ENCODE measurements at places on chromosomes 1 and 21.

DNA sequence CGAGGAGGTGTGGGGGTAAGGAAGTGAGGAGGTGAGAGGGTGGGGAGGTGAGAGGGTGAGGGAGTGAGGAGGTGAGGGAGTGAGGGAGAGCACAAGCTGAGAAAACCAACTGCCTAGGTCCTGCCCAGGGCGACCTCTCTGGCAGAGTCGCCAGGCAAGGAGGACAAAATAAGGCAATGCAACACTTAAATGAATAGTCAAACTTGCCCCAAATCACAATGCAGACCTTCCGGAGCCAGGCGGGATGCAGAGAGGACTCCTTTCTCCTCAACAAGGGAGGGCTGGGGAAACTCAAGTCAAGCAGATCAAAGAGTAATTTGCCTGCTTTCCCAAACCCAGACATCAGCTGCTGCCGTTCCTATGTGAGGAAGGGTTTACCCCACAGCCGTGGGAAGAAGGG, 86.0 kb downstream of the CCDC185 start:
- DNase-seq: no peak

GRCh38 chr1:156999596-157000320, 45.8 kb downstream of the ARHGEF11 start:
- DNase-seq: no peak

DNA sequence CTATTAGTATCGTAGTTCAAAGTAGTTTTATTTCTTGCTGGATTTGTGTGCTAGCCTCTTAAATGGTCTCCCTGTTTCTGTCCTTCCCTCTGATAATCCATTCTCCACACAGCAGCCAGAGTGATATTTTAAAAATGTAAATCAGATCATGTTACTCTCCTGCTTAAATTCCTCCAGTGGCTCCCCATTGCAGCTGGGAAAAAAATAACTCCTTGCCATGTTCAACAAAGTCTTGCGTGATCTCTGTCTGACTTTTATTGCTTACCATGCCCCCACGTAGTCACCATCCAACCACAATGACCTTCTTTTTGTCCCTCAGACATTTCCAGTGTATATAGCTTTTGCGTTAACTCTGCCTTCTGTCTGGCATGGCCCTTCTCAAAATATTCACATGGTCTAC, 178.8 kb downstream of the FGGY start:
- DNase-seq: no peak

GRCh38 chr1:111576547-111576946, 43.0 kb upstream of the RAP1A start:
- DNase-seq: no peak

GRCh38 chr1:34868230-34869049, 8.9 kb upstream of the SMIM12 start:
- no peak for DNase-seq

GRCh38 chr1:223682502-223682901, 17.0 kb upstream of the CAPN8 start:
- no peak for DNase-seq

GRCh38 chr1:156283521-156283920, 604 bp upstream of the TMEM79 start:
- no peak for DNase-seq

DNA sequence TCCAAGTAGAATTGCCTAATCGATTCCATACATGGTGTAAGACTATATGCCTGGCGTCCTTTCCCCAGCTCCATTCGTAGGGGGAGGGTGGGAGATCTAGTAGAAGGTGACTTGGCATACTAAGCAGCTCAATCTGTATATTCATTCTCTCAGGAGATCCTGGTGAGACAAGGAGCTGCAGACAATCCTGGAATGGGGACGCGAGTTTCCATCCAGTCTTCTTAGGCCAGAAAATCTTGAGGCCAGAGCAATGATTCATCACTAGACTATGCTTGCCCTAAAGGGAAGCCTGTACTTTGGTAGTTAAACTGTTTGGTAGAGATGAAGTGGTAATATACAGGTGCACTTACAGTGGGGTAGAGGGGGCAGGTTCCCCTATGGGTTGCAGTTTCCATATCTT, 468.7 kb downstream of the ADGRL2 start:
- no peak for DNase-seq

DNA sequence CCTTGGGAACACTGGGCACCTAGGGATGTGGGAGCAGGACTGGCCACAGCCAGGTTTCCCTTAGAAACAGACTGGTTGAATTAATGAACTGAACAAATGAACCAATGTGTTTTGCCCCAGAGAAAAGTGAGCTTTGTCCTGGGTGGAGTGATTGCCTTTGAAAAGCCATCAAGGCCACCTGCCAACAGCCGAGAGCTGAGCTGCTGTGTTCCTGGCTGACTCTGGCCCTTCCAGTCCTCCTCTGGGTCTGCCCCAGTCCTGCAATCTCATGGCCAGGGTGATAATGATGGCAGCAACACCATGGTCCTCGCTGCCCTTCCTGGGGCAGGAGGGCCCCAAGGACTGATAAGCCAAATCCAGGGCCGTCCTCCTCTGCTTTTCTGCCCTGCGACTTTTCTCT, 18.2 kb upstream of the GJA9 start:
- DNase-seq: no peak

DNA sequence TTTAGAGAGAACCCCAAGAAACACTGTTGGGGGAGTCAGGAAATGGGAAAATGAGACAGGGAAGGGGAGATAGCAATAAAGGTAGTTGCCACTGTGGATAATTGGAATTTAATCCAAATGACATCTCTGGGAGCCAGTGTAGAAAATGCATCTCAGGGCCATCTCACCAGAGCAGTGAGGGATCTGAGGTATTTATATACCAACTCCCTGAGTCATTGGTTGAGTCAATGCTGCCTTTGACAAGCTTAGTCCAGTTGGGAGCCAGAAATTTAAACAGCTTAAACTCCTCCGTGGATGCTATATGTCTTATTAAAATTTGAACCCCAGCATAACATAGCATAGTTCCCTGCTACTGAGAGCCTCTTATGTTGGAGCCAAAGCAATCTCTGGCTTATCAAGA, 140.3 kb downstream of the SLC30A10 start:
- no peak for DNase-seq

DNA sequence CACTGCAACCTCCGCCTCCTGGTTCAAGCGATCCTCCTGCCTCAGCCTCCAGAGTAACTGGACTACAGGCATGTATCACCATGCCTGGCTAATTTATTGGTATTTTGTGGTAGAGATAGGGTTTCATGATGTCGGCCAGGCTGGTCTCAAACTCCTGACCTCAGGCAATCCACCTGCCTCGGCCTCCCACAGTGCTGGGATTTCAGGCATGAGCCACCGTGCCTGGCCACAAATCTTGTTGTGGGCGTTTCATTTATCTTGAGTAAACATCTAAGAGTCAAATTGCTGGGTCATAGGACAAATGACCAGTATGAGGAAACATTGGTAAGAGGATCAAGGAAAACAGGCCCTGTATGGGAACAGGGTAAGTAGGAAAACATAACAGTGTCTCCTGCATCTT, 17.9 kb downstream of the TMEM200B start:
- no peak for DNase-seq

Data from vagina (tissue), 2 donors.